ENCODE measurements at places on chromosomes 2 and 18.

- no peak for DNase-seq
These were observed 5.7 kb downstream of the DSEL start for GRCh38 chr18:67510831-67511230.

- DNase-seq, result no peak
These were observed 16.3 kb downstream of the PCBP1 start for GRCh38 chr2:70103531-70104061.

DNA sequence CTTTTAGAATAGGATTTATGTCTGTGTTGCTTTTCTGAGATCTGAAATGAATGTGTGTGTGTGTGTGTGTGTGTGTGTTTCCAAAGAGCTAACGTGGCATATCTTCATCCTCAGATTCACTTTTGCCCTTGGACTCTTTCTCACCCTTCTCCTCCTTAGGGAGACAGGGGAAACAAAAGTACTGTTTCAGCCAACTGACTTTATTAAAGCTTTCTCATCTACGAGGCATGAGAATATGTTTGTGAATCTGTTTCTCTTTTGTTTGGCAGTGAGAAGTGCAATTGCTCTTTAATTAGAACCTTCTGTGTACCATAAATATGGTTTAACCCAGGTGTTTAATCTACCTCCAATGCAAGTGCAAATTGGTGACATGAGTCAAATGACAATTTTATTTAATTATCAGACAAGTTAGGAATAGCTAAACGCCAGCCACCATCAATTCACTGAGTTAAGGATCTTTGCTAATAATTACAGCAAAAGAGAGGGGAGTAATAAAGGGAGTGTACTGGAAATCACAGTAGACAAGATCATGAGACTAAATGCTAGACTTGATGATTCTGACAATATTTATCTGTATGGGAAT is 186.4 kb upstream of the COL3A1 start:
- no peak for DNase-seq

- no peak for DNase-seq
These were observed 50.7 kb downstream of the MYO7B start for GRCh38 chr2:127586136-127586535.

- no peak for DNase-seq
These were observed 283.0 kb downstream of the MYCN start for GRCh38 chr2:16223161-16223840.

DNA sequence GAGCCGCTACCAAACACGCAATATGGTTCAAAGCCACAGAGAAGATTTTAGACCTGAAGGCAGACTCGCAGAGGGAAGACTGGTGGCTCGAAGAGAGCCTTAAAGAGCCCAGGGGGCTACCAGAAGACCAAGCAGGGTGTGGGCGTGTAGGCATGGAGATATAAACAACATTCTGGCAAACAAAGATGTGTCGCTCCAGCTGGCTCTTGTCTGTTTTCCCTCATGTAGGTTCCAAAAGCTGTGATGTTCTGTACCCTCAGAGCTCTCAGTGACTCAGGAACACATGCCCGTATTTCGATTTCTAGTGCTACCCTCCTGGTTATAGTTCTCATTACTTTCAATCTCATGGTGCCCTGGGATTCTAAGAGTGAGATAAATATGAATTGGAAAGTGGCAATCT is 44.5 kb downstream of the DOCK10 start:
- no peak for DNase-seq

DNA sequence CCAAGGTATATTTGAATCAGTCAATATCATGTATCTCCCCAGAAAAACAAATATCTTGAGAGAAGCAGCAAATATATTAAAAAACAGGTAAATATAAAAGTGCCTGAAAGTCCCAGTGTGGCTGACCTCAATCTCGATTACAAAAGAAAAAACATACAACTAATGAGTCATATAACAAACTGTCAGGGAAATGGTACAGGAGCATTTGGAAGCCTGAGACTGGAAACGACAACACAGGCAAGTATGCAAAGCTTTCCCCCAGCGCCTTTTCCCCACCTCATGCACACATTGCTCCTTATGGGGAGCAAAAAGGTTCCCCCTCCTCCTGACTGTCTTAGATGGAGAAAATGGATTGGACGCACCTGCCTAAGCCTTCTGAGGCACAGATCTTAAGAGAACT is 230.7 kb downstream of the TMX3 start:
- no peak for DNase-seq

DNA sequence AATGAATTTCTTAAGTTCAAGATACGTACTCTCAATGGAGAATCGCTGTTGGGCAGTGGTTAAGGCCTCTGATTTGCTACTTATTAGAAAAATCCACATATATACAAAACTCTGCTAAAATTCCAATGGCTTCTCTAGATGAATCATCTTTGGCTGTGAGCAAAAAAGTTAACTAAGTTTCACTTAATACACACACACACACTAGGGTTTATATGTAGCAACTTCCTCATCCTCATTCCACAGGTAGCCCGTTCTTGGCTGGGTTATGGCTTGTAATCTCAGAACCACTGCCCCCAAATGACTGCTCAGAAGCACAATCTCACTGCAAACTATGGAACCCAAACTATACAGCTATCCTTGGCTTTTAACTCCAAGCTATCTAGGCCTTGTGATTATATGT is 99.7 kb downstream of the SMAD2 start:
- DNase-seq, result no peak

GRCh38 chr2:65804777-65805176 is 372.4 kb upstream of the SPRED2 start:
- DNase-seq, result no peak

- DNase-seq, result no peak
These were observed 111.3 kb upstream of the REV1 start for GRCh38 chr2:99600981-99601651.

DNA sequence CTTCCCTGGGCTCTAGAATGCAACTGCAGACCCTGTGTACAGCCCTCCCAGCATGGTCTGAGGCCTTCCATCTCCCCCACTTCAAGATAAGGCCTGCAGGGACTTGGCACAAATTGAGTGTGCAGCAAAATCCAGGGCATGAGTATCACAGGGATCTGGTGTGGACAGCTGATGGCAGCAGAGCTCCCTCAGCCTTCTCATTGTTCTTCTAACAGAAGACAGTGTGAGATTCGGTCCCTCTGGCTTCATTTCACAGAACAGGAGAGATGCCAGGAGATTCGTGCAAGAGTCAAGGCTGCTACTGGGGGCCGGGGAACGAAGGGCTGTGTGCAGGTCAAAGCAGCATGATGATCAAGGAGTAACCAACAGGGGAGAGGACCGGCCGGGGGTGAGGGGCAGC is 85.8 kb downstream of the UXS1 start:
- DNase-seq, result no peak

DNA sequence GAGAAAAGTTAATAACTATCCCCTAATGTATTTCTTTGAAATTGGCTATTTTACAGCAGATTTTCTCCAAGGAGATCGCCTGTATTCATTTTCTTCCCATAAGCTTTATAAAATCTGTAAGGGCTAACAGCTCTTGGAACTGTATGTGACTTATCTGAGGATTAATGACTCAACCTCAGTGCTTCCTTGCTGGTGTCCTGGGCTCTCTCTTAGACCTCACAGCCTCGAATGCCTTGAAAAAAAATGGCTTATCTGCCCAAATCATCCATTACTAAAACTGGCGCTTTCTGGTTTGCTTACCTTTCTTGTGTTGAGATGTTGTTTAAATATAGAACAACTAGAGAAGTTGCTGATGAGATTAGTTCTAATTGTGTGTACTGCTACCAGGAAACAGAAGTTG is 713.6 kb downstream of the SLC4A3 start:
- DNase-seq, result no peak

DNA sequence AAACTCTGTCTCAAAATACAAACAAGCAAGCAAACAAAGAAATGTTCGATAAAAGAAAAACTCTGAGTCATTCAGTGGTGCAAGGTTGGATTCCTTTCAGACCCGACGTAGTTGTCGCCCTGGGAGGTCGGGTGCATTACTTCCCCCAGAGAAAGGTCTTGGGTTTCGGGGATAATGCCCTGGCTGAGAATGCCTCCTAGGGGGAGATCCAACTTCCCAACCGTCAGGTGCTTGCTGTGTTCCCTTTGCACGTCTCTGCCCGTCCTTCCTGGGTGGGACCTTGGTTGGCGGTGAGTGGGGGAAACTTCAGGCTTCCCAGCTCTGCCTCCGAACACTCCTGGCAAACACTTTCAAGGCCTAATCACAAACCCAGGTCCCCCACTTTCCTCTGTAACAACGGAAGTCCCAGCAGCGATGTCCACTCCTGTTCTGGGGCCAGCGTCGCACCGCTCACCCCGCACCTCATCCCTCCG is 609 bp downstream of the TPGS2 start:
- DNase-seq, result no peak

DNA sequence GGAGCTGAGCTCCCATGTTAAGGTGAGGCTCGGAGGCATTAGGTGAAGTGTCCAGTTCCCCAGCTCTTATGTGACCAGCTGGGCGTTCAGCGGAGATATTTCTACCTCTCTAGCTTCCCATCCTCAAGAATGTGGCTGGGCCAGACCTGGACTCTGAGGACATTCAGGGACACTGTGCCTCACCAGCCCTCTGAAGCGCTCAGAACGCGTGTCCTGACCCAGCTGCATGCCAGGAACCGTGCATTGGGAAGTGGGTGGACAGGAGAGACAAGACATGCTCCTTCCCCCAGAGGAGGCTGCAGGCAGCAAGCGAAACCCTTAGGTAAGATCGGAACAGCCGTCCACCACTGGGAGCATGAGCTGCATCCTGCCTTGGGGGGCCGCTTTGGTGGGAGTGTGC is 38.0 kb upstream of the GPAT2 start:
- no peak for DNase-seq

DNA sequence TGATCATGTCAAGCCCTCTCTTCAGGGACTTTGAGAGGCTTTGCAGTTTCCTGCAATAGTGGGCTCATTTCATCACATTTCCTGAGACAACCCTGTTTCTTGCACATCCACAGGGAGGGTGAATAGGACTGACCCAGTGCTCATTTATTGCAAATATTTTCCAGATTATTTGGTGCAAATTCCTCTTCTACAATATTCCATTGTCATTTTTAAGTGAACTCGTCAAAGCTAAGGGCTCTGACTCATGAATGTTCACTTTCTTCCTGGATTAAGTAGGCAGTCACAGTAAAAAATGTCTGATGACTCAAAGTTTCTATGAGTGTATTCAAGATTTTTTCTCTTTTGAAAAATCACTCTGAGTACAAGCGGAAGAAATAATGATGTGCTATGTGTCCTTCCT is 225.5 kb upstream of the GALNT5 start:
- DNase-seq, result no peak

- DNase-seq, result no peak
These were observed 5.0 kb downstream of the RNF152 start for GRCh38 chr18:61887838-61888237.

- no peak for DNase-seq
These were observed 184.7 kb downstream of the NEDD4L start for GRCh38 chr18:58228762-58229161.

DNA sequence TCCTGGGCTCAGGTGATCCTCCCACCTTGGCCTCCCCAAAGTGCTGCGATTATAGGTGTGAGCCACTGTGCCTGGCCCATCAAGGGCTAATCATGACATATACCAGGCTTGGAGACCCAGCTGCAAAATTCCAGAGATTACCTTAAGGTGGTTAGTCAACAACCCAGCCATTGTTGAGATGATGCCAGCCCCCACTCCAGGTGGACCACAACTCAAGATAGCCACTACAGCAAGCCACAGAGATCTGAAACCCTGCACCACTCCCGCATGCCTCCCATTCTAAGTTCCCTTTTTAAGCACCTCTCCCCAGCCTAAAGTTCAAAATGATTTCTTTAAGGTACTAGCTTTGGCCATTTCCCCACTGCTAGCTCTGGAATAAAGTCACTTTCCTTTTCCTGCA is 4.6 kb upstream of the CLK1 start:
- DNase-seq, result no peak

GRCh38 chr2:119253114-119253702 is 29.6 kb downstream of the STEAP3 start:
- DNase-seq, result no peak

DNA sequence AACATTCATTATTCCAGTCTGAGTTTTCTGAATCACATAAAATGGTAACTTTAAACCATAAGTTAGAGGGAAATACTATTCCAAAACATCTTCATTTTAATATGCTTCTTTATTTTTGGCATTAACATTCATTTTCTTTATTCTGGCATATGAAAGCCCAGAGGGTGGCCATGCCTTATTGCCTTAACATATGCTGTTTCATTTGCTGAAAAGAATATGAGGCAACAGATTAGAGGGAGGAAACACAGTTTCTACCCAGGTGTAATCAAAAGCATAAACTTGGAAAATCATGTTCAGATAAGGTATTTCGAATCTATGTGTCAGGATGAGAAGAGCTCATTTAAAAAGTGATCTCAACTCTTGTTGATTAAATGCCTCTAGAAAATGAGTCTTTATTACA is 379.9 kb upstream of the DSEL start:
- DNase-seq, result no peak
